ENCODE measurements at places on chromosomes 16 and 17. TPM values are rescaled to one million over a fixed set of nuclear protein-coding genes. Genes with fewer than 3 reads are reported as not detected.
A peak's percentile ranks its signal among the peaks of the same experiment; 100 is the strongest.

GRCh38 chr17:52681480-52681879, 523.0 kb upstream of the CA10 start:
- H3K36me3 ChIP-seq, result no peaks in the 10 kb centered on the region

GRCh38 chr16:88810166-88810911, 1.4 kb downstream of the APRT start:
- H3K27ac ChIP-seq, result peak overlapping the region; percentile 96
- peaks cover 29% of the 10 kb centered on the region for H3K4me1 ChIP-seq
- peak; percentile 60 for DNase-seq
- no peaks in the 10 kb centered on the region for H3K27me3 ChIP-seq
- peaks cover 37% of the 10 kb centered on the region for H3K36me3 ChIP-seq
- peak overlapping the region; percentile 94 for H3K4me3 ChIP-seq

- H3K27ac ChIP-seq, result peak within 1 kb of the TSS; percentile 89
- peak within 1 kb of the TSS; percentile 87 for H3K4me3 ChIP-seq
These were observed at the start of gene ALDOC for GRCh38 chr17:28576758-28577465. TSS of gene ALDOC (minus strand) at chr17:28576895. CDS start at chr17:28575532, 1,363 bp downstream.

DNA sequence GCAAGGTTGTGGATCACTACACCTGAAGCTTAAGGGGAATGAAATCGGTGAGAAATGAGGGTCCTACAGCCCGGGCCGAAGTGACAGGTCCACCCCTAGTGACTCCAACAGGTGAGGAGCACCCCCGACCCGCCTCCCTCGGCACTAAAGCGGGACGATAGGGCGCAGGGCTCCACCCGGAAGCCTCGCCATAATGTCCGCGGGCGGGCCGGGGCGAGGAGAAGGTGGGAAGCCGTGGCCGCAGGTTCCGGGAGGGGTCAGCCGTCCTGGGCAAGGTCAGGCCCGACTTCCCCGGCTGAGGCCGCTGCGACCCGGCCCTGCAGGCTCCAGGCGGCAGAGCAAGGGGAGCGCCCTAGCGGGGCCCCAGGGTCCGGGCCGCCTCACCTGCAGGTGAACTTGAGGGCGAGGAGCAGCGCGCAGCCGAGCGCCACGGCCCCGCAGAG, 543 bp downstream of the TXNDC11 start:
- peak overlapping the region; percentile 95 for H3K4me3 ChIP-seq
- no peaks in the 10 kb centered on the region for H3K27me3 ChIP-seq
- peaks cover 25% of the 10 kb centered on the region for H3K36me3 ChIP-seq
- peak overlapping the region; percentile 91 for H3K27ac ChIP-seq
- H3K4me1 ChIP-seq, result peaks cover 50% of the 10 kb centered on the region

- peaks cover 17% of the 10 kb centered on the region for H3K27me3 ChIP-seq
- no peak for DNase-seq
- H3K27ac ChIP-seq, result no peak overlapping the region
- H3K4me1 ChIP-seq, result peaks cover 10% of the 10 kb centered on the region
- H3K36me3 ChIP-seq, result no peaks in the 10 kb centered on the region
These were observed 6.0 kb downstream of the ERBB2 start for GRCh38 chr17:39705786-39706348.

DNA sequence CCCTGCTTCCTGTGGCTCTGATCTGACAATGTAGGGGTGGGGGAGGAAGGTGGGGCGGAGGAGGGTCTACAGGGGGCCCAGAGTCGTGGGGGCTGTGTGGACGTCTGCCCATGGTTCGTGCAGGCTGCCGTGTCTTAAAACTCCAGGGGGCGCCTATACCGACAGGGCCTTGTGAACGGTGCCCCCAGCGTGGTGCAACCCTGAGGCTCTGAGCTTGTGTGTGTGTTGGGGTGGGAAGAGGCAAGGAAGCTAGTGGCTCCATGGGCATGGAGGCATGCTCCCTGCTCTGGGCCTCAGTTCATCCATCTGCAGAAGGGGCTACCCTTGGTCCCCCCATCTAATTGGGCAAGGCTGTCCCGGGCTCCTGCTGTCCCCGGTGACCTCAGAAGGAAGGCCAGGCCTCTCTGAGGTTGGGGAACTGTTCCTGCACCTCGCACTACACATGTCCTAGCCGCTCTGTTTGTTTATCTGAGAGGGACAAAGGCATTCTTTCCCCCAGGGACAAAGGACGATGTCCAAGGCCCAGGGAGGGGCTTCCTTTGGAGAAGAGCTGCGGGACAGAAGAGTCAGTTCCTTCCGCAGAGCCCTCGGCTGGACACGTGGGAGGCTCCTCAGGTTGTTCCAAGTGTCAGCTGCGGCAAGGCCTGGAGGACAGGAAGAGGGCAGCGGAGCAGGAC, 13.5 kb downstream of the CA4 start:
- H3K4me1 ChIP-seq, result peaks cover 9% of the 10 kb centered on the region
- no peak overlapping the region for H3K27ac ChIP-seq
- DNase-seq, result no peak

GRCh38 chr17:82077617-82078358, 12.2 kb upstream of the DUS1L start:
- H3K27me3 ChIP-seq, result no peaks in the 10 kb centered on the region
- DNase-seq, result no peak
- peaks cover 6% of the 10 kb centered on the region for H3K36me3 ChIP-seq
- H3K4me3 ChIP-seq, result no peak overlapping the region
- H3K4me1 ChIP-seq, result no peaks in the 10 kb centered on the region

DNA sequence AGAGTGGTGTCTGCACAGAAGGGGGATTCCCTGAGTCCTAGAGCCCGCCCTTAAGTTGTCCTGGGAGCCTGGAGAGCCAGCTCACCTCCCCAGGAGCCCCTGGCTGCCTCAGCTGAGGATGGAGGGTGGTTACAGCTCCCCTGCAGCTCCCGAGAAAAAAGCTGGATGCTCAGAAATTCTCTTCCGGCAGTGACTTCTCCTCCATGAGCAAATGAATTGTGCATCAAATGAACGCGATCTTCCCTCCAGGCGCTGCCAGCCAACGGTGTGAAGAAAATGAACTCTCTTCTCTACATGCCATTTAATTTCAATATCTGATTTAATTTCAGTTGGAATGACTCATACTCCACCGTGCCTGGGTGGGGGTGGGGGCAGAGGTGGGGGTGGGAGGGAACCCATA, 14.3 kb upstream of the C16orf74 start:
- peaks cover 3% of the 10 kb centered on the region for H3K27me3 ChIP-seq
- H3K4me1 ChIP-seq, result peaks cover 2% of the 10 kb centered on the region
- DNase-seq, result no peak

DNA sequence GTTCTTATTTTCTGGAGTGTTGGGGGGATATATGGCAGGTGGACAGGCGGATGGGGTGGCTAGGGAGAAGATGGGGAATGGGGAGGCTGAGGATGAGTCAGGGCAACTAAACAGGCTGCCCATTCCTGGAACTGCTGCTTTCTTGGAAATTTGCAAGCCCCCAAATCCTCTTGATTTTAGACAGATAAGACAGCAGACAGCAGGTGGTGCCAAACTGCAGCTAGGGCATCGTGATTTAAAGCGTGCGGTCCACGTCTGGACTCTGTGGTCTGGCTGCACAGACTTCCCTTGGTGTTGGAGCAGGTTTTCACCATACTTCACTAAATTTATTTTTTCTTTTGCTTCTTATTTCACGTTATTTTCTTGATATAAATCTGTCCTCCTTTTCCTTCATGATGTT, 10.9 kb upstream of the KRT24 start:
- H3K4me3 ChIP-seq, result no peak overlapping the region
- peaks cover 6% of the 10 kb centered on the region for H3K27me3 ChIP-seq
- no peak for DNase-seq

GRCh38 chr16:46607529-46607928, 13.7 kb downstream of the SHCBP1 start:
- no peak overlapping the region for H3K4me3 ChIP-seq
- no peak for DNase-seq
- H3K27ac ChIP-seq, result no peak overlapping the region

DNA sequence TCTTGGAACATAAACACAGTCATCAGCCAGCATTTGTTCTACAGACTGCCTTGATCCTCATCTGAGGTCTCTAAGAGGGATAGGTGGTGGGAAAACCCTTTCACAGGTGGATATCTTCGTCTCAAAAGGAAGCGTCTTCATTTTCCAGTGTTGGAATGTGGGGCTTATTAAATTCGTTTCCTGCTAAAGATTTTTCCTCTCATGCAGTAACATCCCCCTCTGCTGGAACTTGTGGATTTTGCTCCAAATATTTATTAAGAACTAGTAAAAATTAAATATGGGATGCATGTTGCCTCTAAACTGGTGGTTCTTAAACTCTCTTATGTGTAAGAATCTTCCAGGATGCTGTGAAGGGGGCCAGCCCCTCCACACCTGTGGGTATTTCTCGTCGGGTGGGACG, 20.1 kb upstream of the MLYCD start:
- H3K4me1 ChIP-seq, result no peaks in the 10 kb centered on the region
- H3K4me3 ChIP-seq, result no peak overlapping the region
- DNase-seq, result no peak
- no peaks in the 10 kb centered on the region for H3K36me3 ChIP-seq
- H3K27ac ChIP-seq, result no peak overlapping the region

DNA sequence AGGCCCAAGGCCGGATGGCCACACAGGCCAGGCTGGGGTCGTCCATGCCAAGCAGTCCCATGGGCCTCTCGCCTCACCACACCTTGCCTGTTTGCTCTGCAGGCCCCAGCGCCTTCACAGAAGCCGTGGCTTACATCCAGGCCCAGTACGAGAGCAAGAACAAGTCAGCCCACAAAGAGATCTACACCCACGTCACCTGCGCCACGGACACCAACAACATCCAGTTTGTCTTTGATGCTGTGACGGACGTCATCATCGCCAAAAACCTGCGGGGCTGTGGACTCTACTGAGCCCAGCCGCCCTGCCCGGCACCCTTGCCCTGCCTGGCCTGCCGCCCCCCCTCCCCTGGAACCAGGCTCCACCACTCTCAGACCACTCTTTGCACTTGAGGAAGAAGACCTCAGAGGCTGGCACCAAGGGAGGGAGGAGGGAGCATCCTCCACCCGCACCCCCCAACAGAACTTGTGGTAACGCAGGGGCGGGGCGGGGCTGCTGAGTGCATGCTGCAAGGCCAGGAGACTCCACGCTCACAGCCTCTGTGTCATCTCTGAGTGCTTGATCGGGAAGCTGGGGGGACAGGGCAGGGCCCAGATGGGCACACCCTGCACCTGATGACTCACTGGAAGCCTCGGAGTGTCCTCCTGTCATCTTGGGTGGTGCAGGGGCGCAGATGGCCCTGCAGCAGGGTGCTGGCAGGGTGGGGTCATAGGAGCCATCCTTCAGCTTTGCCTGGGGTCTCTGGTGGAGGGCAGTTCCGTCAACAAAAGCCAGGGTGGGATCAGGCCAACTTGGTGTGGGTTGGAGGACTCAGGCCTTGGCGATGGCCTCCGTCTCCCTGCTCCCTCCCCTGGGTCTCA, 81.5 kb downstream of the AMFR start:
- H3K36me3 ChIP-seq, result no peaks in the 10 kb centered on the region
- DNase-seq, result no peak
- no peaks in the 10 kb centered on the region for H3K4me1 ChIP-seq
- no peak overlapping the region for H3K4me3 ChIP-seq

DNA sequence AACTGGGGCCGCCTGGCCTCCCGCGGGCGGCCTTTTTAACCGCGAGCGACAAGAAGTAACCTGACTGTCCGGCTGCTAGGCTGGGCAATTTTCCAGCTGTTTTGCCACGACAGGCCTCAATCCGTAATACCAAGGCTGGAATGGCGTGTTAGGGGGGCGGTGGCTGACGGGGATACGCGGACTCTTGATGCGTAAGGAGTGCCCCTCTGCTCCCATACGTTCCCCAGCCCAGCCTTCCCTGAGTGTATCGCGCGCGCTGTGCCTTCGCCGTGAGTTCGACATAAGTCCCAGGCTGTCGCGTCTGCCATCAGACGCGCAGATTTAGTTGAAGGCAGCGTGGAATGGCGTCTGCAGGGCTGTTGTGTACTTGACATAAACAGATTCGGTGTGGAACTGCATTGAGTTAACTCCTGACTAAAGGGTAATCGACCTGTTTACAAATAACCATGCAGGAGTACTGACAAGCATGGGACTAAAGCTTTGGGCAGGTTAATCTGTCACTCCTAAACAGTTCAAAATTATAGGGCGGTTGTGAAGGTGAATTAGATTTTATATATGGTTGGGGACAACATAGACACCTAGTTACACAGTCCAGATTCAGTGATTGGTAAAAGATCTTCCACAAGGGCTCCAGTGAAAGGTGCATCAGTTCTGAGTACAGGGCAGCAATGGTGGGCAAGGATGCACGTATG, 16.6 kb upstream of the ERN1 start:
- peaks cover 26% of the 10 kb centered on the region for H3K4me1 ChIP-seq
- peaks cover 13% of the 10 kb centered on the region for H3K36me3 ChIP-seq
- no peak overlapping the region for H3K27ac ChIP-seq
- peak; percentile 38 for DNase-seq
- H3K4me3 ChIP-seq, result no peak overlapping the region

- no peak overlapping the region for H3K4me3 ChIP-seq
- H3K4me1 ChIP-seq, result no peaks in the 10 kb centered on the region
- H3K36me3 ChIP-seq, result peaks cover 19% of the 10 kb centered on the region
- H3K27me3 ChIP-seq, result no peaks in the 10 kb centered on the region
These were observed 77.8 kb downstream of the USP31 start for GRCh38 chr16:23071196-23072083.

GRCh38 chr16:80051040-80051439, 450.5 kb upstream of the MAF start:
- no peak overlapping the region for H3K27ac ChIP-seq
- no peak overlapping the region for H3K4me3 ChIP-seq
- H3K4me1 ChIP-seq, result no peaks in the 10 kb centered on the region
- peaks cover 7% of the 10 kb centered on the region for H3K27me3 ChIP-seq
- no peaks in the 10 kb centered on the region for H3K36me3 ChIP-seq
- DNase-seq, result no peak

DNA sequence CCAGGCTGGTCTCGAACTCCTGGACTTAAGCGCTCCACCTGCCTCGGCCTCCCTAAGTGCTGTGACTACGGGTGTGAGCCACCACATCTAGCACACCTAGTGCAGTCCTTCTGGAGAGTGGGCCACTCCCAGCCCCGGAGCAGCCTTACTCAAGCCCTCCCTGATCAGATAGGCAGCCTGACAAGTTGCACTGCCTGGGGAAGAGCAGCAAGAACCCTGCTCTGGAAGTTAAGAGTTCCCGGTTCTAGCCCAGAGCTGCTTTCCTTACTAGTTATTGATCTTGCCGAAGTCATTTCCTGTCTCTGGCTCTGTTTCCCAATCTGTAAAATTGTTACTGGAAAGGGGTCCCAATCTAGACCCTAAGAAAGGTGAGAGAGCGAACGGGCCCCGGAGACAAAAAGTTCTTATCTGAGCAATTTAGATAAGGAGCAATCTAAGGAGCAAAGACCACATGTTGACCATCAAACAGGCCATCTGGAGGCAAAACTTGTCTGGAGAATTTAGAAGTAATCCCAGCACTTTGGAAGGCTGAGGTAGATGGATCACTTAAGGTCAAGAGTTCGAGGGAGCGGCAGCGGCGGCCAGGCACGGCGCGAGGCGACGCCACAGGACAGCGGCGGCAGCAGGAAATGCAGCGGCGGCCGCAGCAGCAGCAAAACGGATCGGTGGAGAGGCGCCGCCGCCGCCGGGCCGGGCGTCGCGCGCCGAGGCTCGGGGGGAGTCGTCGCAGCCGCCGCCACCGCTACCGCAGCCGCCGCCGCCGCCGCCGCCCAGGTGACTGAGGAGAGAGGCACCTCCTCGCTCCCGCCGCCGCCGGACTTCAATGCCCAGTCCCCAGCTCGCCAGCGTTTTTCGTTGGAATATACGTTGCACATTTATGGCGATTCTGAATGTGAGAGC, 4.3 kb upstream of the NAGLU start:
- H3K4me3 ChIP-seq, result peak overlapping the region; percentile 63
- H3K36me3 ChIP-seq, result no peaks in the 10 kb centered on the region
- peak overlapping the region; percentile 25 for H3K27ac ChIP-seq
- peaks cover 37% of the 10 kb centered on the region for H3K4me1 ChIP-seq

The KRTAP17-1 gene
- total RNA-seq, result not detected

- DNase-seq, result no peak
- H3K4me3 ChIP-seq, result no peak overlapping the region
These were observed 158.8 kb downstream of the AATF start for GRCh38 chr17:37107406-37108083.

The PERCC1 gene
- 0.25 TPM for total RNA-seq
